ENCODE measurements at places on chromosomes 2 and 18. TPM values are rescaled to one million over a fixed set of nuclear protein-coding genes. Genes with fewer than 3 reads are reported as not detected.

Gene TWIST2
- total RNA-seq, result 63.5 TPM

Gene PROM2
- 1.0 TPM for total RNA-seq

Gene RIT2
- not detected for total RNA-seq

Gene RNU2-63P
- not detected for total RNA-seq

Gene ALK
- total RNA-seq, result not detected

Gene CHRNG
- total RNA-seq, result 3.3 TPM

Gene NT5DC4
- total RNA-seq, result not detected

Gene ANKRD30BL
- not detected for total RNA-seq

Gene FSHR
- not detected for total RNA-seq

Gene GAREM2
- total RNA-seq, result 1.9 TPM

Gene EFHD1
- 2.2 TPM for total RNA-seq

Gene GDF7
- total RNA-seq, result not detected

Gene DSC2
- total RNA-seq, result 1.7 TPM

Gene IL1F10
- not detected for total RNA-seq

Gene SERPINB10
- not detected for total RNA-seq

Gene GALNT14
- 0.56 TPM for total RNA-seq

Gene TRIM43
- not detected for total RNA-seq

Gene NOP58
- 38.9 TPM for total RNA-seq

Gene SERPINB3
- total RNA-seq, result under 0.01 TPM

Gene IL18R1
- 3.1 TPM for total RNA-seq

Gene PSMA8
- not detected for total RNA-seq

Gene SIX2
- total RNA-seq, result 0.72 TPM

Data from epithelial cell of alveolus of lung (primary cell).